Ureter (tissue), 1 donor: ENCODE measurements at places on chromosomes 7 and 10.

GRCh38 chr10:93494494-93494893 is 1.9 kb upstream of the CEP55 start:
- DNase-seq: no peak

- DNase-seq: no peak
These were observed 47.4 kb downstream of the SORCS3 start for GRCh38 chr10:104688251-104689042.

- DNase-seq: no peak
These were observed 119.0 kb upstream of the EEPD1 start for GRCh38 chr7:36034020-36034419.

DNA sequence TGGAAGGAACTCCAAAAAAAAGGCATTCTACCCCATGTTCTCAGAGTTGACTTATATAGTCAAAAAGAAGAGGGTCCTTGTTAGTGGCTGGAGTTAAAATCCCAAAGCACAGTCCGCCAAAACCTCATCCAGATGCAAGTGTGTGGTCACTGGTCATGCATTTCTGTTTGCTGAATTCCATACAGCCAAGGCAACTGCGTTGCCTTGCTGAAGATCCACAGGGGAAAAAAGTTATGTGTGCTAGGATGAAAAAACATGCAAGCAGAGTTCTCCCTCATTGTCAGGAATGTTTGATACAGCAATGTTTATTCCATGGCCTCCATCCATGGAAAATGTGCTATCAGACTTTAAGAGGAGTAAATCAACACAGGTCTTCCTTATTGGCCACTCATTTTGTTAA is 213.1 kb downstream of the CREB5 start:
- no peak for DNase-seq

- DNase-seq: no peak
These were observed 136.4 kb upstream of the ODAD2 start for GRCh38 chr10:28135258-28135657.

GRCh38 chr10:18252086-18252485 is 111.9 kb downstream of the CACNB2 start:
- DNase-seq: no peak

- no peak for DNase-seq
These were observed 97.7 kb upstream of the MEOX2 start for GRCh38 chr7:15783987-15784693.

DNA sequence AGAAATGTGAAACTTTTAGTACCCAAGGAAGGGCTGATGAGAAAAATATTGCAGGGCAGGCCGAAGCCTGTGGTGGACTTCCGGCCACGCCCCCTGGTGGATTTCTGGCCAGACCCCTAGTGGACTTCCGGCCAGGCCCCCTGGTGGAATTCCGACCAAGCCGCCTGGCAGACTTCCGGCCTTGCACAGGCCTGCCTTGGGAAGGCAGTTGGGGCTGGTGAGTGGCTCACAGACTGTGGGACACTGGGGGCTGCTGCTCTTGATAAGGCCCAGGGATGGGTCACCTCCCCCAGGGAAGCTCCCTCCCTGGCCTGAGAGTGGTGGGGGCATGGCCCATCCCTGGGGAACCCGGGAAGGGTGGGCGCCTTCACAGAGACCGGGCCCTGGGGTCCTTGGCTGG is 116.4 kb upstream of the MKI67 start:
- DNase-seq: peak; percentile 39

DNA sequence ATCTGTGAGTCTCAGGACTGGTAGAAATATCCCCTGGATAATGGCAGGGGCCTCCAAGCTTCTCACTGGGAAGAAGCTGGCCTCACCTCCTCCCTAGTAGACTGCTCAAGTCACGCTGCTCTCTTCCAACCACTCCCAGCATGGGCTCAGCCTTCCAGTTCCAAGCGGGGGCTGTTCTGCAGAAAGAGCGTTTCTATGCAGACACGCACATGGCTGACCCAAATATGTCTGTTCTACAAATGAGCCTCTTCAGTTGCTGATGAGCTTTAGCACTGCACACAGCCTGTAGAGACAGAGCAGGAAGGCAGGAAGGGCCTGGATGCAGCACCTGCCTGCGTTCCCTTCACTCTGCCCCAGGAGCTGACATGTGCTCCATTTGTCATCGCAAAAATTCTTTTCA is 523.9 kb upstream of the MGMT start:
- no peak for DNase-seq

DNA sequence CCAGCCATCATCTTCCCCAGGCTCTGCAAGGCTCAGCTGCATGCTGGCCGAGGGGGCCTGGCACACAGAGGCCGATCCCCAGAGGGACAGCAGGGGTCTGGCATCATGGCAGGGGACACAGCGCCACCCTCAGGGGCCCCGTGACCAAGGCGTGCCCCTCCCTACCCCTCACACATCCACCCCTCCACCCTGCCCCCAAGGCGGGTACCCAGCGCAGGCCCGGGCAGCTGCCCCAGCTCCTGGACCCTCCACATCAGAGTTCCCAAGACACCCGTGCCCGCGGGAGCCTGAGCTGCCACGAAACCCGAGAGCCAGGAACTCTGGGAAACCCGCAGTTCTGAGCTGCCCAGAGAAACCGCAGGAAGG is 46.5 kb upstream of the TNRC18 start:
- DNase-seq: no peak

- DNase-seq: no peak
These were observed 59.0 kb downstream of the MET start for GRCh38 chr7:116731023-116731395.

- no peak for DNase-seq
These were observed 319.6 kb downstream of the AHR start for GRCh38 chr7:17617857-17618651.

GRCh38 chr10:84063440-84063839 is 75.9 kb upstream of the GHITM start:
- DNase-seq: no peak

- no peak for DNase-seq
These were observed 33.8 kb downstream of the DLG5 start for GRCh38 chr10:77892761-77893160.

DNA sequence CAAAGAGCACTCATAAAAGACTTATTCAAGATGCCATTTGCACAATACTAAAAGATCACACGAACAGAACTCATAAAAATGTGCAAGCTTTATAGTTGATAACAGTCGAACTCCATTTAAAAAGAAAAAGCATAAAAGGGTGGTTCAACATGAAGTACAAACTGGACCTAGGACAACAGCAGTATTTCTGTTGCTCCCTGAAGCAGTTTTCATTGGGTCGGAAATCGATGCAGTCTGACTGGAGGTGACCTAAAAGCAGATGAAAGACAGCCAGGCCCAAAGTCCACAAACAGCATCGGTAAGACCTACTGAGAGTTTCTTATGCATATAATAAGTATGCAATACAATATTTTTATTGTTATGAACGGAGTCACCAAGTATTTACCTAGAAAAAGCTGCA is 23.9 kb downstream of the FAM171A1 start:
- DNase-seq: no peak

DNA sequence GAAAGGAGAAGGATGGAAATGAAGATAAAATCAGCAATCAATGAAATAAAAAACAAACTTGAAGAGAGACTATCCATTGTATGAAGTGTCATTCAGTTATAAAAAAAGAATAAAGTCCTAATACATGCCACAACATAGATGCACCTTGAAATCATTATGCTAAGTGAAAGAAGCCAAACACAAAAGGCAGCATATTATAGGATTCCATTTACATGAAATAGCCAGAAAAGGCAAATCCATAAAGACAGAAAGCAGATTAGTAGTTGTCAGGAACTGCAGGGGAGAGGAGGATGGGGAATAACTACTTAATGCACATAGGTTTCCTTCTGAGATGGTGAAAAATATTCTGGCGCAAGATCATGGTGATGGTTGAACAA is 6.6 kb upstream of the PON1 start:
- no peak for DNase-seq

DNA sequence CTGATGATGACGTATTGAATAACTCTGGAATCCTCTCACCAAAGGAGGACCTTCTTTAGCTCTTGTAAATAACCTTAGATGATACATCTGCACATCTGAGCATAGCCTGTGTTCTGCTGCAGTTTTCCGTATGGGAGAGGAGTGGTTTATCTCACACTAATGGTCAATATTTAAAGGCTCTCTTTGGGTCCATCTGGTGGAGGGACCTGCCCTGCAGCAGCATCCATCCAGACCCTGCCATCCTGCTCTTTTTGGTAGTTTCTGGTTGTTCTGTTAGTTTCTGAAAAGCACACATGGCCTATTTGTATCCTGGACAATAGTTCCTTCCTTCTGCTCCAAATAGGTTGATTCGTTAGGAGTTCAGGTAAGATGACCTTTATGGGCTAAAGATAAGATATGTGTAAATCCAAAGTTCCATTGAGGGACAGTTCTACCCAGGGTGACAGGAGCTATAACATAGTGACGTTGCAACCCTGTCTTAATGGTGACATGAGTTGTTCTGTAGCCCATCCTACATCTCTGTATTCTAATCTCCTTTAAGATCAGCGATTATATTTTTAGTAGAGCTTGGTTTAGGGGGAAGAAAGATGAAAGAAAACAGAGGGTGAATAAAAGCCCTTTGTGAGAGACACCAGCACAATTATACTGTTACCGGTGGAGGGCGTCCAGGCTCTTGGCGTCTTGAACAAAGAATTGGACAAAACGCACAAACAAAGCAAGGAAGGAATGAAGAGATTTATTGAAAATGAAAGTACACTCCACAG is 60.0 kb upstream of the KLF14 start:
- no peak for DNase-seq

- DNase-seq: no peak
These were observed 59.5 kb upstream of the PRKG1 start for GRCh38 chr10:51014680-51015389.

DNA sequence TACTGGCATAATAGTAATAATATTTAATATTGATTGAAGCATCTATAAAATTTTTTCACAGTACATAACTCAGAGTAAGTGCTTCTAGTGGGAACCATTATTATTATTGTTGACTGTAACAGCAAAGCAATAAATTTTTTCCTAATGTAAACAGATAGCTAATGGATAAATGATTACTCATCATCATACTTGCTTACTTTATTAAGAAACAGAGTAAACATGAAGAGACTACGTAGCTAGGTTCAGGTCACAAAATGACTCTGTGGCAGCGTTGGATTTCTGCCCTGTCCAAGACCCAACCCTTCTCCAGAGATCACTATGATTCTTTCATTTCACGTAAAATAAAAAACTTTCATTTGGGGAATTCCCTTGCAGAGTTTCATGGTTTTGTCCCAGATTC is 8.3 kb upstream of the ABCB5 start:
- DNase-seq: no peak

- no peak for DNase-seq
These were observed 135.2 kb upstream of the GDF10 start for GRCh38 chr10:47164800-47165128.

GRCh38 chr7:107130487-107131220 is 38.1 kb upstream of the HBP1 start:
- no peak for DNase-seq

- DNase-seq: no peak
These were observed 29.0 kb downstream of the AGAP3 start for GRCh38 chr7:151115121-151115835.

- no peak for DNase-seq
These were observed 269.2 kb downstream of the MAD1L1 start for GRCh38 chr7:1963575-1963974.

DNA sequence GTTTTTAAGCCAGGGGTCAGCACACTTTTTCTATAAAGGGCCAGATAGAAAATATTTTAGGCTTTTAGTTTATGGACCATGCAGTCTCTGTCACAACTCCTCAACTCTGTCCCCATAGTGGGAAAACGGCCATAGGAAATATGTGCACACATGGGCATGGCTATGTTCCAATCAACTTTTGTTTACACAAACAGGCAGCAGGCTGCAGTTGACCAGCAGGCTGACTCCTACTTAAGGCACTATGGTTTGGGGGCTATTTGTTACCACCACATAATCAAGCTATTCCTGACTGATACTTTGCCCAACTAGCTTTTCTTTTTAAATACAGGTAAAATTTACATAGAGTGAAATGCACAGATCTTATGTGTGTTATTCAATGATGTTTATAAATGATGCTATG is 362.4 kb downstream of the LRMDA start:
- DNase-seq: no peak

DNA sequence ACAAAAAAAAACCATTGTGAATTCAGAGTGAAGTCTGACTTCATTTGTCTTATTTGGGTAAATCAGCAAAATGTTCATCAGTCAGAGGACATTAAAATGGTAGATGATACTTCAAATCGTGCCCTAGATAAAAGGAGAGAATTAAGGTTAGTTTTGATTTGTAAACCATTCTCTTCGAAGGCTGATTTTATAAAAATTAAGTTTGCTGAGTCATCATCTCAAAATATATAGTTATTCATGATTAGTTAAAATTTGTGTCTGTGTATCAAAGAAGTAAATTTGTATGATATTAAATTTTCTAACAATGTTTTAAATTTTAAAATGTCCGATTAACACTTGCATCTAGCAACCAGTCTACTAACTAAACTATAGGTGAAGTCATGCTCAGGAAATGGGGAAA is 35.3 kb downstream of the MET start:
- no peak for DNase-seq

DNA sequence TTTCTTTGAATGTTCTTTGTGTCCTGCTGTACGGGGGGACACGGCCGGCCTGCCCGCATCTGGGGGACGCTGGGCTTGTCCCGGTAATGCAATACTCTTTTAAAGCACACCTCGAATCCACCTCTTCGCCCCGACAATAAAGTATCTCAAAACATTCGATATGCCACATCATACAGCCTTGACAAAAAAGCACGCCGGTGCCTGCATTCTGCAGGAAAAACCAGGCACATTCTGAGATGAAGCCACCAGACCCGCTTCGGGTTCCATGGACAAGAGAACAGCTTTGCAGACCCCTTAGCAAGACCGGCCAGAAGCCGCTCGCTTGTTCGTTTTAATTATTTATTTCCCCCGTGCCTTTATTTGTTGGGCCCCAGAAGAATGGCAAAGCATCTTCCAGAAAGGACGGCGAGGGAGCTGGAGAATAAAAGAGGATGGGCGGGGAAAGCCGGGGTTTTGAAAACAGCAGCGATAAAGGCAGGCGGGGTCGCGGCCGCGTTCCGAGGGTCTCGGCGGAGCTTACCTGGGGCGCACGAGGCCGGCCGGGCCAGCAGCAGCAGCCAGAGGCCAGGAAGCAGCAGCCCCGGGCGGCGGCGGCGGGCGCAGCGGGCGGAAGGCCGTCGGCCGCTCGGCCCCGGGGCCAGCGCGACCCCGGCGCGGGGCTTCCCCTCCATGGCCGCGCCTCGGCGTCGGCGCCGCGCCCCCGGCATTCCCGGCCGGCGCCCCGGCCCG is 462 bp downstream of the KIAA1549 start:
- no peak for DNase-seq

DNA sequence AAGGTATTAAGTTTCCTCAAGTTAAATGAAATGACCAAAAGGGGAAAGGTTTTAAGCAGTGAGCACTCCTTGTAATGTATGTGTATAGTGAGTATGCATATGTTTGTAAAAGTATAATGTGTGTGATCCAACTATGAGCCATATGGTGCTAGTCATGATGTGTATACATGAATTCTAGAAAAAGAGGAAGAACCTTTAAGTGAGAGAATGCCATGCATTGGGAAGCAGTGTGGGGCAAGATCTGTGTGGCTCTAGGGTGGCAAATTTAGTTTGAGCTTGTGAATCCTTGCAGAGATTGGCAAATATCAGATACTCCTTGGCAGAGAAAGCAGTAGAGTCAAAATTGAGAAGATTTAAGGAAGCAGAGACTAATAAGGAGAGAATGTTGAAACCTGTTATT is 435.0 kb downstream of the AUTS2 start:
- DNase-seq: no peak

- DNase-seq: no peak
These were observed 5.5 kb downstream of the SKIDA1 start for GRCh38 chr10:21519941-21520436.

- no peak for DNase-seq
These were observed 16.8 kb upstream of the CHCHD1 start for GRCh38 chr10:73765066-73765465.

- DNase-seq: no peak
These were observed 93.4 kb upstream of the AUTS2 start for GRCh38 chr7:69504733-69505420.
